ENCODE measurements at places on chromosomes 3 and 15. TPM values are rescaled to one million over a fixed set of nuclear protein-coding genes. Genes with fewer than 3 reads are reported as not detected.

The TERC gene
- total RNA-seq, result 55.1 TPM

The ZKSCAN7 gene
- 3.2 TPM for total RNA-seq

The IL12A gene
- 0.08 TPM for total RNA-seq

The HIGD2B gene
- not detected for total RNA-seq

The CGNL1 gene
- total RNA-seq, result 31.9 TPM

The STRC gene
- 0.25 TPM for total RNA-seq

The GOLGA8F gene
- total RNA-seq, result not detected

The MKRN2 gene
- 17.3 TPM for total RNA-seq

The HDDC3 gene
- total RNA-seq, result 12.5 TPM

The RPL39L gene
- total RNA-seq, result 1.1 TPM

The FEZF2 gene
- not detected for total RNA-seq

The RNF111 gene
- total RNA-seq, result 16.9 TPM

The TLR9 gene
- total RNA-seq, result not detected

The AHSG gene
- 4,470 TPM for total RNA-seq

The SERPINI2 gene
- total RNA-seq, result not detected

The BFSP2 gene
- not detected for total RNA-seq

The ESYT3 gene
- 0.05 TPM for total RNA-seq

The SLC51B gene
- 0.25 TPM for total RNA-seq

The PIF1 gene
- total RNA-seq, result 0.42 TPM

The SCAANT1 gene
- total RNA-seq, result not detected

The PXYLP1 gene
- total RNA-seq, result 5.3 TPM

All from liver (tissue), 10 donors.